H54 (cell line): ENCODE measurements at places on chromosomes 5 and 9.

- no peak for DNase-seq
Measured at GRCh38 chr9:33128570-33128969, 38.6 kb downstream of the B4GALT1 start.

GRCh38 chr9:122125509-122126330 is 32.6 kb upstream of the TTLL11 start:
- peak; percentile 52 for DNase-seq

DNA sequence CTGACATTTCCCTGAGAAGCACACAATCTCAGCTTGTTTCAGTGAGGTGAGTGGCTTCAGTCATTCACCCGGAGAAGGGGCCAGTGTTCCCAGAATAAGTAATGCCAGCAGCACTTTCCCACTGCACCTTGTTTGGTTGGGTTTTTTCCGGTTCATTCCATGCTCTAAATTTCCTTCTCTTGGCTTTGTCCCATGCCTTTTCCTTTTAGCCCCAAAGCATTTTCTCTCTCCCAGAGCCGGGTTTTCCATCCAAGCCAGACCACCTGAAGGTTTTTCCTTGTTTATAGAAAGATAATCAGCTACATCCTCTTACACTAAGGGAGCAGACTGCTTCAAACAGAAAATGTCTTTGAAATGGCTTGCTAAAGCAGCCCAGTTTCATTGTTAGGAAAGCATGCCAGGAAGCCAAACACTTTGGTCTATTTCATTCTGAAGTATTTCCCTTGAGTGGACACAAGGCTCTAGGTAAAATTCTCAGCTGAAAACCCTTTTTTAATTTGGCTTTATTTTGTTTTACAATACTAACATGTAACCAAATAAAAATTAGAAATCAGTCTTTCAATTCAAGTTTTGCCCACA is 501.6 kb downstream of the DTWD2 start:
- no peak for DNase-seq

DNA sequence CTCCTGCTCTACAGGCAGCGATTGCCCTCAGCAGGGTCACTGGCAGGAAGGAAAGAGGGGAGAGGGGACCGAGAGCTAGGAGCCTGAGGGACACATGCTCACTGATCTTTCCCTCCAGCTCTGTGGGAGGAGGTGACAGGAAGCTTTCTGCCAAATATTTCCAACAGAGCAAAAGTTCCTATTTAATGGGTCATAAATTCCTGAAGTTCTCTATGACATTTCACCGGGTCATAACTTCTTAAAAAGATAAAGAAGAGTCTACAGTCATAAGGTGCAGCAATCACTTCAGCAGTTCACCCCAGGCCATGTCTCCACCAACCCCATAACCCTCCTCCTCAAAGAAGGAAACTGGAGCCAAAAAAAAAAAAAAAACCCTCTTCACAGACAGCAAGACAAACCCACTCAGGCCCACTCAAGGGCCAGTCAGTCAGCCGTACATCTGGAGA is 481.1 kb downstream of the NR2F1-AS1 start:
- no peak for DNase-seq

DNA sequence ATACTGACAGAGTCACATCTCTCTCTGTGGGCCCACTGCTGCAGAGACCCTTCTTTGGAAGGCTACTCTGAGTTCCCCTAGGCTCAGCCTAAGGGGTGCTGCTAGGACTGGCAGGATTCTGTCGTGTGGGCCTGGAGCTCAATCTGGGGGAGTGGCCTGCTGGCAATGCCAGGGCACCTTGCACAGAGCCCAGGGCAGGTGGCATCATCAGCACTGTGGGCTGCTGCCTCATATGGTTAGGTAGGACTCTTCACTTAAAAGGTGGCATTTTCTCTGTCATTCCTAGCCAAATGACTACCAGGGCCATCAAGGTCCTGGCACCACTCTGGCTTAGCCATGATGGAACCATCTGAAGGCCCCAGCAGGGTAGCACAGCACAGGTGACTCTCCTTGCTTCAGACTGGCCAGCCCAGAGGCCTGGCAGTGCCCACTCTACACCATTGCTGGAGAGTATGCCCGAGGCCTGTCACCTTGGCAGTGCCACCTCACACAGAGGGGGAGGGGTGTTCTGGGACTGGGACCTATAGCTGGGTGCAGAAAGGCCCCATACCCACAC is 21.9 kb downstream of the PITX1 start:
- DNase-seq: no peak

GRCh38 chr5:166346726-166347374 is 1944.6 kb upstream of the WWC1 start:
- DNase-seq: no peak

- no peak for DNase-seq
Measured at GRCh38 chr9:76658510-76659231, 105.6 kb upstream of the PCA3 start.

DNA sequence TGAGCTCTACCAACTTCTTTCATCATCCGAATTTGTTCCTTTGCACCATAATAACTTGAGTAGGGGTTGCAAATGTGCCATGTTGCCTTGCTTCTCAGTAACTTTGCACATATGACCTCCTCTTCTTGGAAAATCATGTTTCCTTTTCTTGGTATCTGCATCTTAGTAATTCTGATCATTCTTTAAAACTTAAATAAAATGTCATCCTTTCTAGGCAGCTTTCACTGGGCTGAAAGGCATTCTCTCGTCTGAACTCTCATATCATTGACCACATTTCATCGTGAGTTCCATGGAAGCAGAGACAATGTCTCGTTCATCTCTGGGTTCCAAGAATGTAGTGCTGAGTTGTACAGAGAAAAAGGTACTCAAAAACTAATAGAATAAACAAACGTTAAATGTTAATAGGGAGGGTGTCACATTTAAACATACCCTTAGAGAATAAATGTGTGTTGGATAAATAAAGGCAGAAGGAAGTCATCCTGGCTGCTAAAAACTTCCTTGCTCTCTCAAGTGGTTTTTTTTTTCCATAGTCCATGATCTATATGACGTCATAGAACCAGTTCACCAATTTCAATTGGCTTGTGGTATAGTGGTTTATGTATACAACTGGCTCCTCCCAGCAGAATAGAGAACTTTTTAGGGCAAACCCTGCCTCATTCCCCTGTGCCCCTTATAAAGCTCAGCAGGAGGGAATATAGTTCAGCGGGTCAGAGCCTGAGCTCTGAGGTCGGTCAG is 218.1 kb upstream of the TRIM32 start:
- DNase-seq: no peak

- no peak for DNase-seq
Measured at GRCh38 chr5:97377582-97377981, 194.5 kb upstream of the RIOK2 start.

GRCh38 chr9:69936427-69936826 is 107.2 kb upstream of the MAMDC2 start:
- peak; percentile 42 for DNase-seq

DNA sequence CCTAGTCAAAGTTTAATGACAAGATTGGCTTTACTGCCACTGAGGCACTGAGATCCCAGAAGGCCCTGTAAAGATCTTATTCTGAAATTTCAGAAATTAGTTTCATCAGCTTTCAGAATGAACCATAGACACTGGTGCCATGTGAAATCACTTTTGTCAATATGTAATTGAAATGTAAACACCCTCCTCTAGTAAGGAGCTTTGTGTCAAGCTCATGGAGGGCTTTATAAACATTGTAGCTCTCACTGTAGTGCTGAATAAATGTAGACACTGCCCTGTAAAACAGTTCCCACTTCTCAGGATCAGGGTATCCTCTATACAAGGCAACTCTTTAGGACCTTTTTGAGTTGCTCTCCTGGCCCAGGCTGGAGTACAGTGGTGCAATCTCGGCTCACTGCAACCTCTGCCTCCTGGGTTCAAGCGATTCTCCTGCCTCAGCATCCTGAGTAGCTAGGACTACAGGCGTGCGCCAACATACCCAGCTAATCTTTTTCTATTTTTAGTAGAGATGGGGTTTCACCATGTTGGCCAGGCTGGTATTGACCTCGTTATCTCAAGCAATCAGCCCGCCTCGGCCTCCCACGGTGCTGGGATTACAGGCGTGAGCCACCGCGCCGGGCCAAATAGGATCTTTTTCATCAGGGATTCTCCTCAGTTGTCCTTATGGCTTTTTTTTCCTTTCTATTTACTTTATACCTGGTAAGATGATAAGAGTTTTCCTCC is 1823.9 kb upstream of the CDH9 start:
- no peak for DNase-seq

- no peak for DNase-seq
Measured at GRCh38 chr9:95512709-95513095, 4.1 kb downstream of the PTCH1 start.

GRCh38 chr9:1972672-1973071 is 42.5 kb upstream of the SMARCA2 start:
- DNase-seq: no peak

GRCh38 chr9:127128341-127129072 is 6.1 kb upstream of the ANGPTL2 start:
- DNase-seq: no peak

GRCh38 chr5:24407466-24407865 is 237.3 kb downstream of the CDH10 start:
- DNase-seq: no peak

DNA sequence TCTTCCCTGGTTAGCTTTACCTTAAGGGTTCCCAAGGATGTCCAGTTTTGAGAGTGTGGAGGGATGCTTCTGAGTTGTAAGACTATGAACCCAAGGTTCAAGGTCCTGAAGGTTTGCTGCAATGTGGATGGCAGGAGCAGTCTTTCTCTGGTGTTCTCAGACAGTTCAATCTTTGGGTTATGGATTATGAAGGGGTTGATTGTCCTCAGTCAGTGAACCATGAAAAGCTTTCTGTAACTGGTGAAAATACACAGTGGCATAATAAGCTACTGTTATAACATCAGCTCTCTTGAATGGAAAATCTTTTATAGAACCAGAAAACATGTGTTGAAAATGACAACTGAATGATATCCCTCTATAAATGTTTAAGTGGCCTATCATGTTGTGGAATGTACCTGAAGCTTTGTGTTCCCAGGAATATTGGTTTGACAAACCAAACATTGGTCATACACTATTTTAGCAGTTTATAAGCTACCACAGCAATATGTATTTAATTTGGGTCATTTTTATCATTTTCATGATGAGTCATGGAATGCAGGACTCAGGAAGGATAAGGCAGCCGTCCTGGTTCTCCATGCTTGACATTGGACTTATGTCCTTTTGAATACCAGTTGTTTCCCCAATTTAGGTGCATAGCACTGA is 1041.8 kb upstream of the ARRDC3 start:
- DNase-seq: no peak

DNA sequence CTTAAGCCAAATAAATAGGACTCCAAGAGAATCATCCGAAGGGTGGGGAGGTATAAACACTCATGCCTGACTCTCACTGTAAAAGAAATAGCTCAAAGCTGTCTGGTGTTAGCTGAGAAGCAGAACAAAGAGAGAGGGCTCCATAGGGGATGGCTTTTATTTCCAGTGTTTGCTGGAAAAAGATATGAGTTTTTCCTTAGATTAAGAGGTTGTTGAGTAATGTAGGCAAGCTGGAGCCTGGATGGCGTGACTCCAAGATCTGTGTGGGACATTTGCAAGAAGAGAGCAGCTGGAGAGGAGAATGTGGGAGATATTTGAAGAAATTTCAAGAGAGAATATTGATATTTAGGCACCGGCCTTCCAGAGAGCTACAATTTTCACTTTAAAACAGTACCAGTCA is 793.7 kb upstream of the RGMB start:
- no peak for DNase-seq

GRCh38 chr5:72922422-72922821 is 33.4 kb upstream of the FCHO2 start:
- no peak for DNase-seq

DNA sequence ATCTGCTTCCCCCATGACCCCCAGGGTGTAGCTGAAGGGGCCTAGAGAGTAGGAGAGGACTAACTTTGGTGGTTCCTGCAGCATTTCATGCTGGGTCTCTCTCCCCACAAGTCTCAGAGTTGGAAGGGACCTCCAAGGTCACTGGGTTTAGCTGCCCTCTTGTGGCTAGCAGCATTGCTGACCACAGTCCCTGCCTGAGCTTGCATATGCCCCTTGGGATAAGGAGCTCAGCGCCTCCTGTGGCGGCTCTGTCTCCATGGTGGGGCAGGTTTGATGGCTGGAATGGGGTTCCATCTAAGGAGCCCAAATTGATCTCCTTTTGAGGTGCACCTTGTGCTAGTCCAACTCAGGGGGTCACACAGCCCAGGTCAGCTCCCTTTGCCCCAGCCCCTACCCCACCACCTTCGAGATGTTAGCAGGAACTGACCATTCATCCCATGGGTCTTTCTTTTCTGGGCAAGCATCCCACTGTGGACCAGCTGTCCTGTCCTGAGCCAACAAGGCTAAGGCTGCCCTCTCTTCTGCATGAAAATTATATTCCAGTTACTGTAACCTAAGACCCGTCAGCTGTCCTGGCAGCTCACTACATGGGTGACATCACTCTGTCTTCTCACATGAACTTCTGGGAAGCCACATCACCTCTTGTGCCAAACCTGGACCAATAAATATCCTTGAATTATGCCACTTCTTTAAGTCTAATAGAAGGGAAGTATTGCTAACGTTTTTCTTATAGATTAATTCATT is 196.2 kb downstream of the HSPA4 start:
- DNase-seq: peak; percentile 52

DNA sequence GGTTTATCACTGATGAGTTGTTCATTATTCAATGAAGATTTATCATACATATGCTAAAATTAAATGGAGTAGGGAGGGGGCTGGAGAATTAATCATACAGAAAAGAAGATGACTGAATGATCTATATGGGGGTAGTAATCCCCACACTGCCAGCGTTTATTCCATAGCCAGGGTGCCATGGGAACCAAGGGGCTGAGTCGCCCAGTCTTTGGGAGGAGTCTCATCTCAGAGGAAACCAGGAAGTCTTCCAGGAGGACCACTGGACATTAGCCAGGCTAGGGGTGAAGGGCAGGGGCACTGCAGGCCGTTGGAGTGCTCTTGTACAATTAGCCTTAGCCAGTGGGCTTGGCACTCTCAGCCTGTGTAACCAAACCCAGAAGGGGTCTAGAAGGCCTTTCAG is 226.5 kb downstream of the ARL15 start:
- DNase-seq: no peak

- DNase-seq: no peak
Measured at GRCh38 chr9:113955076-113955752, 79.1 kb downstream of the ZNF618 start.

GRCh38 chr9:757246-757881 is 84.1 kb upstream of the DMRT1 start:
- DNase-seq: peak; percentile 45

DNA sequence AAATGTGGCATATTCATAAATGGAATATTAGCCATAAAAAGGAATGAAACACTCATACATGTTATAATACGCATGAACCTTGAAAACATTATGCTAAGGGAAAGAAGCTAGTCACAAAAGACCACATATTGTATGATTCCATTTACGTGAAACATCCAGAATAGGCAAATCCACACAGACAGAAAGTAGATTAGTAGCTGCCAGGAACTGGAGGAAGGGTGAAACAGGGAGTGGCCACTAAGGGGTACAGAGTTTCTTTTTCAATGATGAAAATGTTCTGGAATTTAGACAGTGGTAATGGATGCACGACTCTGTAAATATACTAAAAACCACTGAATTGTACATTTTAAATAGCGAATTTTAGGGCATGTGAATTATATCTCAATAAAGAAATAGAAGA is 39.4 kb downstream of the STRBP start:
- no peak for DNase-seq

GRCh38 chr5:10248378-10249260 is 1.1 kb downstream of the ATPSCKMT start:
- no peak for DNase-seq
